ENCODE measurements at places on chromosomes 16 and 17.

GRCh38 chr16:55711959-55712876, 56.4 kb downstream of the SLC6A2 start:
- DNase-seq: no peak

DNA sequence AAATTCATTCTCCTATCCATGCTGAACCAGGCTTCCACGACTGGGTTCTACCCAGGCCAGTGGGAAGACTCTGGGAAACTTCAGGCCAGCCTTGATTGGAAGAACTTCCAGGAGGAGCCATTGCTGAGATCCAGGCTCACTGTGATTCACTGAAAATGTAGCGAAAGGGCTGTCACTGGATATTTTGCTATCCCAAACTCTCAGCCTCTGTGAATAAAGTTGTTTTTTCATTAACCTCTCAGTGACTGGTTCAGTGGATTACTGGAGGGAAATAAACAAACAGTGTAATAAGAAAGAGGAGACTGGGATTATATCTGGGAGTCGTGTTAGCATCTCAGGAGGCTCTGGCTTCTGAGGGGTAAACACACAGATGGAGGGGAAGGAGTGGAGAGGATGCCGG, 3.1 kb downstream of the FOXL1 start:
- no peak for DNase-seq

DNA sequence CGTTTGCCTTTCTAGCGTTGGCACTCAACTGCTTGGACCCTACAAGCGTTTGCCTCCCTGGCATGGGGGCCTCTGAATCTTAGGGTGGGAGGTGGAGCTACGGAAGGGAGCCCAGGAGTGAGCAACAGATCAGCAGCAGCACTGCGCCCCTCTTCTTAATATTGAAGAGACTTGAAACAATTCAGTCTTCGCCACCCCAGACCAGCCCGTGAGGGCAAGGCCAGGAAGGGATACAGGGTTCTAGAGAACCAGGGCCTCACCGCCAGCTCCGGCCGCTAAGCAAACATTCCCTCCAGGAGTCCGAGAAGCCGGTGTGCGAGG, 1.5 kb upstream of the GPRC5C start:
- DNase-seq: no peak

- no peak for DNase-seq
Measured at GRCh38 chr16:50248845-50249244, 17.5 kb upstream of the ADCY7 start.

- DNase-seq: no peak
Measured at GRCh38 chr16:89369266-89369895, 121.0 kb downstream of the ANKRD11 start.

DNA sequence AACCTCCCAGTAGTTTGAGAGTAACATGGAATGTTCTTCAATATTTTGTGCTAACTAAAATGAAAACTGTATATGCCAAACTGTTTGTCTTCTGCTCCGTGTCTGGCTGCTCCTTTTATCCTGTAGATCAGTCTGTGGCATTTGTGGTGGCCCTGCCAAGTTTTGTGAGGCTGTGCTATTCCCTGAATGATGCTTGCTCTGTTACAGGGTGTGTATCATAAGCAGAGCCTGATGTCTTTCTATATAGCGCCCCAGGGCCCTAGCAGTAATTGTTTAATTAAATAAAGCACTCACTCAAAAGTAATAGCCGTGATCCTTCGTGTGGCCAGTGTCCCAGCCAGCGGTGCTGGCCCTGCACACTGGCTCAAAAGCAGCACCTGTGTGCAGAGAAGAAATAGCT, 27.8 kb upstream of the NAT9 start:
- DNase-seq: no peak

GRCh38 chr16:57898961-57899360, 72.0 kb downstream of the CNGB1 start:
- no peak for DNase-seq
